ENCODE measurements at places on chromosomes 1 and 21.
A peak's percentile ranks its signal among the peaks of the same experiment; 100 is the strongest.

DNA sequence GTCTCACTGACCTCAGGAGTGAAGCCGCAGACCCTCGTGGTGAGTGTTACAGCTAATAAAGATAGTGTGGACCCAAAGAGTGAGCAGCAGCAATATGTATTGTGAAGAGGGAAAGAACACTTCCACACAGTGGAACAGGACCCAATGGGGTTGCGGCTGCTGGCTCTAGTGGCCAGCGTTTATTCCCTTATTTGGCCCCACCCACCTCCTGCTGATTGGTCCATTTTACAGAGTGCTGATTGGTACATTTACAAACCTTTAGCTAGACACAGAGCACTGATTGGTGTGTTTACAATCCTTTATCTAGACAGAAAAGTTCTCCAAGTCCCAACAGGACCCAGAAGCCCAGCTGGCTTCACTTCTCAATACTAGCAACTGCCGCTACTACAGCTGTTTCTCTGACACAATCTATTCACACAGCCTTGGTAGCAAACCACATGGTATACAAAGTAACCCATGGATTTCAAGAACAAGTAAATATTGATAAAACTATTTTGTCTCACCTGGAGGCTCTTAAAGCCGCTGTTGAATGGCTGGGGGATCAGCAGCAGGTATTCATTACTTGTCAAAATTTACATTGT is 25.3 kb upstream of the ITLN1 start:
- DNase-seq: no peak

- peak; percentile 2 for DNase-seq
Measured at GRCh38 chr1:191641420-191642260, 516.6 kb upstream of the RGS18 start.

DNA sequence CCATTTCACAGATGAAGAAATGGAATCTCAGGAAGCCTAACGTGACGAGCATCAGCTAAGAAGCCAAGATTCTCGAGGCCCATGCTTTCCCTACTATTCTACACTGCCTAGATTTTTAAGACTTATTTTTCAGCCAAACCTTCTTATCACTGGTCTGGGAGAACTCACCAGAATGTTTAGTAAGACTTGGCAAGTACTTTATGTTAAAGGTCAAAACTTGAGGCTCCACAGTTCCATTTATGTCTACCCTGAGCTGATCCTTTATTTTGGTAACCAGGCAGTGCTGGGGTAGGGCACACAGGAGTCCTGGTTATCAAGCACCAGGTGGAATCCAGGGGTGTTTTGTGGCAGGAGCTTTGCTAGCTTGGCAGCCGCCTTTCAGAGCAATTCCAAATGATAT is 16.8 kb downstream of the PLXNA2 start:
- no peak for DNase-seq

GRCh38 chr1:125085720-125086591 is 3901.2 kb downstream of the SRGAP2C start:
- no peak for DNase-seq

DNA sequence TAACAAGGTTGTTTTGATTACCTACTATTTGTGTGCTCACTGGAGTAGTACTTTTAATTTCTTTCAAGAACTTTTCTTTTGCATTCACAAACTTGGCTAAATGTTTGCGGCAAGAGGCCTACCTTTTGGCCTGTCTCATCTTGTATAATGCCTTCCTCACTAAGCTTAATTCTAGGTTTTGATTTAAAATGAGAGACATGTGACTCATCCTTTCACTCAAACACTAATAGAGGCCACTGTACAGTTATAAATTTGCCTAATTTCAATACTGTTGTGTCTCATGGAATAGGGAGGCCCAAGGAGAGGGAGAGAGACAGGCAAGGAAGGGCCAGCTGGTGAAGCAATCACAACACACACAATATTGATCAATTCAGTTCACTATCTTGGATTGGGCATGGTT is 66.1 kb downstream of the ZNF644 start:
- no peak for DNase-seq

GRCh38 chr1:180927841-180928240 is 15.1 kb downstream of the KIAA1614 start:
- no peak for DNase-seq

GRCh38 chr1:58739856-58740466 is 40.1 kb upstream of the MYSM1 start:
- peak; percentile 55 for DNase-seq

DNA sequence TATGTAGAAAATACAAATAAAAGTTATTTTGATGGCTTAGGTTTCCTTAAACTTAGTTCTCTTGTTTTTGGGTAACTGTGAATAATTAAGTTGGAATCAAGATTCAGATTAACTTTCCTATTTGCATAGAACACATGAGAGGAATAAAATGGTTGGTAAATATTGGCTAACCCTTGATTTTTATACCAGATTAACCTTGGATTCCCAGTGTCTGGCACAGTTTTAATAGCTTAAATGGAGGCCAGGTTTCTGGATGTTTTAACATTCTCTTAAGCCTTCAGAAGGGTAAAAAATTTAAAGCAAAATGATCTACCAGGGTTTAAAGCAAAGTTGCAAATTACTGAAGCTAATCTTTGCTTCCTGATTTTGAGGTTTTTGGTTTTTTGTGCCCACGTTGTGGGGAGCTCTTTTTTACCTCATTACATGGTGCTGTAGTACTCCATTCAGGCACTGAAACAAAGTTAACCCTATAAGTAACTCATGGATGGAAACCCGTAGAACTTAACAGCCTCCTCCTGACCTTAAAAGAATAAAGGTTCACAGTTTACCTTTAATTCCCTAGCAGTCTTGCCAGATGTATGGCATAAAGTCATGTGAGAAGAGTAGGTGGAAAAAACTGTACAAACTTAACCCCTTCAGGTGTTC is 8.4 kb upstream of the SPATA1 start:
- no peak for DNase-seq

Measured in RWPE1 (cell line).